Stomach (tissue), 19 donors: ENCODE measurements at places on chromosomes 7 and 10. TPM values are rescaled to one million over a fixed set of nuclear protein-coding genes. Genes with fewer than 3 reads are reported as not detected.
A peak's percentile ranks its signal among the peaks of the same experiment; 100 is the strongest.

DNA sequence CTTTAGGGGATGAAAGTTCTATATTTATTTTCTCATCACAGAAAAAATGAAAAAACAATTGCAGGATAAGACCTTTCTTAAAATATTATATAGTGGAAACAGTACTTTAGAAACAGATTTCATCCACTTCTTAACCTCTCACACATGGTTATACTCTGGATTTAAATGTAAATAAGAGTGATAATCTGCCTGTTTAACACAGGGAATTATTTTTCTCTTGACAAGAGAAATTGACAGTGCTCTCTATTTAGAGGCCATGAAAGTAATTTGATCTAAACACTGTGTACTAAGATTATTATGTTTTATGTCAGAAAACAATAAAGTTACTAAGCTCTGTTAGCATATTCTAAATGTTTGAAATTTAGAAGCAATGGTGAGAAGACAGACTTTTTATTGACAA lies 88.4 kb downstream of the PHF14 start:
- no peak for DNase-seq

DNA sequence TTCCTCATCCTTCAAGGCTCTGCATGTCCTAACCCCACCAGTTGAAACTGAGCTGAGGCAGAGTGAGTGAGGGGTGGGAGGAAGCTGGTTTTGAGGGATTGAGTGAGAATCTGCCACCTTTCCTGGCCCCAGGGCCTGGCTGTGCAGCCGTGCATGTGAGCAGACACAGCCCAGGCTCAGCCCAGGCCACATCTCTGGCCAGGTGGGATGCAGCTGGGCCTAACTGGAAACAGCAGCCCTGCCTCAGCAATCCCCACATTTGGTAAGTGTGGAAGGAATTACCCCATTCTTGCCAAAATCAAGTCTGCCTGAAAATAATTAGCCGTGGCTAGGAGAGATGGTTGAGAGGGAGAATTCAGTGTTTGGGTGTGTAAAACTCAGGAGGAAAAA lies 116.6 kb downstream of the NEURL1 start:
- no peak for DNase-seq

DNA sequence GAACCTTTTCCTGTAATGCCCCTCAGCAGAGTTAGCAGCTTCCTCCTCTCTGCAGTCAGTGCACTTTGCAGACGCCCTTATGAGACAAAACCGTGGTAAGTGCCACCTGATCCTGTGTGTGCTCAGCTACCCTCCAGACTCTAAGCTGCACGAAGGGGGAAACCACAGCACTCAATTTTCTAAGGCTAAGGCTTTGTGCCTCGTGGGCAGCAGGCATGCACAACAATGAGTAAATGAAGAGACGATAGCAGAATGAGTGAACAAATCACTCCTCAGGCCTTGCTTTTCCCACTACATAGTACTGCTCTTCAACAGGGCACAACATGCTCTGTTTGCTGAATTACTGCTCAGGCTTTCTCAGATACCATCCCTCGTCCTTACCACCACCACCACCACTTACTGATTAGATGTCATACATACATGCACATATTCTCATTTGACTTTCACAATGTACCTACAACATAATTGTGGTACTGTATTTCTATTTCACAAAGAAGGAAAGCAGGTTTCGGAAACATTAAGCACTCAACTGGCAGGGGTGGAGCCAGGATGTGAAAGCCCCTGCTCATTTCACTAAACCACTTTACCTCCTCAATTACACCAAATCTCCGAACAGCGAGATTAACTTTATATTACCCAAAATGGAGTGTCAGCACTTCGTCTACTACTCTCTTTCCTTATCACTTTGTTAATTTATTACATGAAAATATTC lies 85.4 kb downstream of the ICA1 start:
- peak; percentile 55 for DNase-seq

DNA sequence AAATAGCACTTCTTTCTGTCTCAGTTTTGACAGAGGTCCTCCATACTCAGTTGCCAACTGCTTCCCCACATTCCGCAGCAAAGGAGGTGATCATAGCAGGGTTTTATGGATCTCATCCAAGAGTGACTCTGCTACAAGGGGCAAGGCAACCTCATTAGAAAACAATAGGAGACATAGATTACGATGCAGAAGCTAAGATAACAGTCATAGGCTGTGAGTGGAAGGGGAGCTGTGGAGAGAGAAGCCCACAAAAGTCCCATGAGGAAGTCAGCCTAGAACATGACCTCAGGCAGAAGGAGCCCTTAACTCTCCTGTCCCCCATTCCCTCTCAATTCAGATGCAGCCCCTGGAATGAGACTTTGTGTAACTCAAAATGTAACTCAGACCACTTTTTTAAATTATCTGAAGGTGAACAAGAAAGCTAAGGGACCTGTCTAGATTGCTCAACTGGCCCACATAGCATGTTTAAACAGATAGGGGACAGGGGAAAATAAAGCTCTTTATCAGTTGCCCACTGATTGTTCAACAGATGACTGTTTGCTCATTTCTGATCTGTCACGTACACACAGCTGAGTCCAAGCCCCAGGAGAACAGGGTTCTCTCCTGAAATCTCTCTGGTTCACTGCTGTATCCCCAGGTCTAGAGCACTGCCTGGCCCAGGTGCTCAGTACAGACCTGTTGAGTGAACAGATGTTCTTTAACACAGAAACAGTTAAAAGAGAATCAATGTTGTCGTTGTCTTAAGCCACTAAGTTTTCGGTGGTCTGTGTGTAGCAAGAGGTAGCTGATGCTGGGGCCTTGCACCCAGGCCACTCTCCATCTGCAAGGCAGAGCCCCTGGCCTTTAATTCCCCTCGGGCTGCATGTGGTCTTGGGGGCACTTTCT lies 1.5 kb upstream of the NCOA4 start:
- DNase-seq = no peak

DNA sequence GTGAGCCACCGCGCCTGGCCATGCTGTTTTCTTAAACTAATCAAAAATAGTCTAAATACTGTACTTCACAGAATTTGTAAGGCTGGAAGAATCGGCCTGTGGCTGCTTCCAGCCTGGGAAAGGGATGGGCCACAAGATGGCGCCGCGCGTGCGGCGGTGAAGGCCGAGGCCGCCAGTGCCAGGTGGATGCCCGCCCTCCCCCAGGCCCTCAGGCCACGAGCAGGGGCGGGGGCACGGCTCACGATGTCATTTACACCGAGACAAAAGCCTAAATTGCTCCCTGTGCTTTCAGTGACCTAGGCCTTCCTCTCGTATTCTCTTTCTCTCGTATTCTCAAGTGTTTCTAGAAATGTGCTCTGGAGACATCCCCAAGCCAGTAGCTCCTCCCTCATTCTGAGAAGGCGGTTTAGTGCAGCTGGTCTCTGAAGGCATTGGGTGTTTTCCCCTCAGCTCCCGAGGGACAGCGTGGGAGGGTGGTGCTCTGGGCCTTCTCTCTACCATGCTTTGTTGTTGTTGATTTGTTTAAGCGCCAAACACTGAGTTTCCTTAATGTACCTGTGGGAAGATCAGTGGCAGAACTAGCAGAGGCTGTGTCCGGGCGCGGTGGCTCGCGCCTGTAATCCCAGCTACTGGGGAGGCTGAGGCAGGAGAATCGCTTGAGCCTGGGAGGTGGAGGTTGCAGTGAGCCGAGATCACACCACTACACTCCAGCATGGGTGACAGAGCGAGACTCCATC lies 68.4 kb downstream of the CDC123 start:
- DNase-seq = peak; percentile 91

DNA sequence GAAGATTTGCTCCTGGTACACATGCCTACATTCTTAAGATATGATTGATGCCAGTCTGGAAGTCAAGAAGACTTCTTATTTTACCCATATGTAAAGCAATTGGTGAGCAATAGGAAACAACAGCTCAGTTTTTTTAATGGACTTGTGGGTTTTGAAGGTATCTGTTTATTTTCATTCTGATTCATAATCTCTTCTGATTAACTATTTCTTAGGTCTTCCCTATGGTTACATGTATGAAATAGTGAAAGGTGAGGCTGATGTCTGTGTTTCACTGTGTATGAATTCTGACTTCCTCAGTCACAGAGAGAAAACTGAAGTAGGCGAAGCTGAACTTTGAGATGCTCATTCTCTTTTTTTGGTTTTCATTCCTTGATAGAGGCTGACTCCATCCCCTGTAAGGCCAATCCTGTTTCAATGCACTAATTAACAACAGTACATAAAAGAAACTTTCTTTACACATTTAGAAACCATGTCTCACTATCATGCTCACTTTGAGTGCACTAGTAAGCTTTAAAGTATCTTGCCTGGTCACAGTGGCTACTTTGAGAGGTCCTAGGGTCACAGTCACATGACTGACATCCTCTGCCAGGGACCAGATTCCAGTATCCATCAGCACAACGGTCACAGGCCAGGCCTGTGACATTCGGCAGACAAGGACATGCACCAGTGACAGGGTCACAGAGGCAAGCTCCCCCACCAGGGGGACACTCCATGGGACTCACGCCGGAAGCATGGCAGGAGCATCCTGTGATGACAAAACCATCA lies 59.5 kb upstream of the LAMB1 start:
- no peak for DNase-seq

GRCh38 chr10:126833542-126833941 lies 71.7 kb upstream of the DOCK1 start:
- no peak for DNase-seq

Gene STYXL1
- total RNA-seq = 29.9 TPM
